ENCODE measurements at places on chromosomes 4 and X. TPM values are rescaled to one million over a fixed set of nuclear protein-coding genes. Genes with fewer than 3 reads are reported as not detected.

DNA sequence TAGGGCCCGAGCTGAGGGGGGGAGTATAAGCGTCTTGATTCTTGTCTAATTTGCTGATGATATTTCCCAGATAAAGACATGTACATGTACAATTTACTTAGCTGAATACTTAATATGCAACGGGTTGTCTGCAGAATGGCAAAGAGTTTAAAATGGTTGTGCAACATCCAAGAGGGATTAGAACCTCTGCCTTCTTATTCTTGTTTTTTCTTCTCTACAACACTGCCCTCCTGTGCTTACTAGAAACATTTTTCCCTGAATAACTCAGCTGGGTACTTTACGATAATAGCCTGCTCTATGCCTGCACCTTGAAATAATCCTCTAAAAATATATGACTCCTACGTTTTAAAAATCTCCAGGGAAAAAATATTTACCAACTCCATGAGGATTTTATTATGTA, 41.8 kb downstream of the INTS12 start:
- no peak for DNase-seq
- H3K4me3 ChIP-seq, result no peak overlapping the region
- H3K4me1 ChIP-seq, result no peaks in the 10 kb centered on the region
- H3K27me3 ChIP-seq, result no peaks in the 10 kb centered on the region
- no peaks in the 10 kb centered on the region for H3K36me3 ChIP-seq

GRCh38 chr4:15336410-15337167, 91.2 kb upstream of the C1QTNF7 start:
- no peaks in the 10 kb centered on the region for H3K4me1 ChIP-seq
- H3K27ac ChIP-seq, result no peak overlapping the region
- H3K36me3 ChIP-seq, result no peaks in the 10 kb centered on the region
- H3K4me3 ChIP-seq, result no peak overlapping the region

- peaks cover 6% of the 10 kb centered on the region for H3K4me1 ChIP-seq
- peaks cover 43% of the 10 kb centered on the region for H3K36me3 ChIP-seq
- no peaks in the 10 kb centered on the region for H3K27me3 ChIP-seq
- no peak for DNase-seq
- H3K27ac ChIP-seq, result no peak overlapping the region
Measured at GRCh38 chr4:173318648-173319211, 15.4 kb downstream of the HMGB2 start.

- no peak overlapping the region for H3K4me3 ChIP-seq
- DNase-seq, result no peak
- no peaks in the 10 kb centered on the region for H3K4me1 ChIP-seq
- no peaks in the 10 kb centered on the region for H3K27me3 ChIP-seq
Measured at GRCh38 chrX:56233682-56234081, 1.5 kb downstream of the KLF8 start.

GRCh38 chr4:40262077-40262528, 65.3 kb downstream of the RHOH start:
- H3K27ac ChIP-seq, result peak overlapping the region; percentile 54
- H3K4me3 ChIP-seq, result no peak overlapping the region
- DNase-seq, result no peak
- H3K4me1 ChIP-seq, result no peaks in the 10 kb centered on the region
- H3K27me3 ChIP-seq, result no peaks in the 10 kb centered on the region

- no peak overlapping the region for H3K27ac ChIP-seq
- no peaks in the 10 kb centered on the region for H3K27me3 ChIP-seq
- DNase-seq, result no peak
- no peak overlapping the region for H3K4me3 ChIP-seq
- no peaks in the 10 kb centered on the region for H3K36me3 ChIP-seq
Measured at GRCh38 chrX:9352694-9353411, 112.0 kb upstream of the TBL1X start.

GRCh38 chr4:153789741-153790499, 1.0 kb upstream of the SFRP2 start:
- H3K36me3 ChIP-seq, result no peaks in the 10 kb centered on the region
- no peak for DNase-seq
- H3K27ac ChIP-seq, result no peak overlapping the region
- no peaks in the 10 kb centered on the region for H3K4me1 ChIP-seq
- H3K4me3 ChIP-seq, result no peak overlapping the region

DNA sequence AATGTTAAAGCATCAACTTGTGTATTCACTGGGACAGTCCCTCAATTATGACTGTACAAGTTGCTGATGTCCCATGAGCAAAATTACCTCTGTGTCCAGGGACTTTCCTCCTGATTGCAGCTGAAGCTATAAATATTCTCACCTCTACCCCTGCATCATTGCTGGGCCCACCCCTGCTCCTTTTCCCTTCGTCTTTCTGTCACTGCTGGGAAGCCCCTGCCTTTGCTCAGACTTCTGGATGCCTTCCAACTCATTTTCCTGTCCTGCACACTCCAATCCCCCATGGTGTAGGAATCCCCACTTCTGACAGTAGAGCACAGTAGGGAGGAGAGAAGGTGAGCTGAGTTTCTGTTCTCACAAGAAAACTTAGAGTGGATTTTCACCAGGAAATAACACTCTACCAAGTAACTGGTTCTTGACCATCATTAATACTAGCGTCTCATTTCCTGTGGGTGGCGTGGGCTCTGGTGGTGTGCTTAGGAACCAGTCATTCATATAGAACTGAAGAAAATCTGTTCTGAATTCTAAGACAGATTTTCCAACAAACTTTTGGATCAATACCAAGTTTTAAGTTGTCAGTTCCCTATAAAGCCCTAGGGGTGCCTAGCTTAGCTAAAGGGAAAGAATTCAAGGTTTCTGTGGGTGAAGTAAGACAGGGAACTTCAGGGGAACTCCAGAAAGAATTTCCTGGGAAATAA, 136.2 kb upstream of the MED14 start:
- no peaks in the 10 kb centered on the region for H3K27me3 ChIP-seq
- H3K4me3 ChIP-seq, result no peak overlapping the region
- H3K36me3 ChIP-seq, result no peaks in the 10 kb centered on the region
- DNase-seq, result no peak

- no peaks in the 10 kb centered on the region for H3K27me3 ChIP-seq
- DNase-seq, result no peak
- H3K27ac ChIP-seq, result no peak overlapping the region
- no peaks in the 10 kb centered on the region for H3K36me3 ChIP-seq
- H3K4me1 ChIP-seq, result no peaks in the 10 kb centered on the region
Measured at GRCh38 chr4:169859366-169860216, 101.8 kb upstream of the HPF1 start.

GRCh38 chr4:98406819-98407218, 145.6 kb downstream of the RAP1GDS1 start:
- no peaks in the 10 kb centered on the region for H3K36me3 ChIP-seq
- H3K27me3 ChIP-seq, result no peaks in the 10 kb centered on the region
- H3K4me3 ChIP-seq, result no peak overlapping the region

DNA sequence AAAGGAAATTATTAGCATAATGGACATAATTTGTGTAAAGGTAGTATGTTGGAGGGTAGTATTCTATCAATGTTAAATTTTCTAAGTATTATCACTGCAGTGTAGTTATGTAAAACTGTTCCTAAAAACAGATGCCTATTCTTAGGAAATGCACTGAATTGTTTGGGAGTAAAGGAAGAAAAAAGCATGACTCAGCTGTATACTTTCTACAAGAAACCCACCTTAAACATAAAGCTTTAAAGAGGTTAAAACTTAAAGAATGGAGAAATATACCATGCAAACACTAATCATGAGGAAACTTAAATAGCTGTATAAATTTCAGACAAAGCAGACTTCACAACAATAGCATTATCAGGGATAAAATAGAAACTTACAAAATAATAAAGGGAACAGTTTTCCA, 292.9 kb downstream of the ANTXR2 start:
- no peak for DNase-seq
- H3K27me3 ChIP-seq, result no peaks in the 10 kb centered on the region
- no peak overlapping the region for H3K27ac ChIP-seq
- no peaks in the 10 kb centered on the region for H3K4me1 ChIP-seq

GRCh38 chrX:41176263-41176662, 91.0 kb downstream of the USP9X start:
- H3K4me1 ChIP-seq, result no peaks in the 10 kb centered on the region
- H3K27ac ChIP-seq, result no peak overlapping the region
- H3K27me3 ChIP-seq, result no peaks in the 10 kb centered on the region
- DNase-seq, result no peak
- H3K4me3 ChIP-seq, result no peak overlapping the region

DNA sequence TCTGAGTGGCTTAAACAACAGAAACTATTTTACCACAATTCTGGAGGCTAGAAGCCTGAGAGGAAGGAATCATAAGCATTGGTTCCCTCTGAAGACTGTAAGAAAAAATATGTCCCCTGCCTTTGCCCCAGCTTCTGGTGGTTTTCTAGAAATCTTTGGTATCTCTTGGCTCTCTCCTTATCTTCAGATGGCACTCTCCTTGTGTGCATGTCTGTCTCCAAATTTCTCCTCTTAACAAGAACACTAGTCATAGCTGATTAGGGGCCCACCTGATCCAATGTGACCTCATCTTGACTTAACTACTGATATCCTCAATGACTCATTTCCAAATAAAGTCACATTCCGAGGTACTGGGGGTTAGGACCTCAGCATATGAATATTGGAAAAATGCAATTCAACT, 635.0 kb upstream of the NR3C2 start:
- H3K4me3 ChIP-seq, result no peak overlapping the region
- H3K36me3 ChIP-seq, result no peaks in the 10 kb centered on the region
- no peak overlapping the region for H3K27ac ChIP-seq

DNA sequence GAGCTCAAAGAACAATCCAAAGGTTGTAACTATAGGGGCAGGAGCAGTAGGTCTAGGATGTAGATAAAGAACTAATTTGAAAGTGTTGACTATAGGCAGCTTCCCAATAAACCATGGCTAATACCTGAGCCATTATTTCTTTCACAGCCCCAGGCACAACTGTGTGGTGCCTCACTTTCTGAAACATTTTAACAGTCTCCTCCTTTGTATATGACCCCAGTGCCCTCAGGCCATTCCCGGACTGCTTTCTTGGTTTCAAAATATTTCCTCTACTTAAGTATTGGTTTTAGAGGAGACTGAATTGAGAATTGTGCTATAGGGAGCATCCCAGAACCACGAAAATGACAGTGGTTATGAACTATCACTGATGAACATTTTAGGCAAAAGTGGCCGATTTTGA, 728.7 kb downstream of the IL1RAPL1 start:
- H3K27ac ChIP-seq, result no peak overlapping the region
- no peak overlapping the region for H3K4me3 ChIP-seq
- no peaks in the 10 kb centered on the region for H3K36me3 ChIP-seq
- no peaks in the 10 kb centered on the region for H3K4me1 ChIP-seq
- H3K27me3 ChIP-seq, result no peaks in the 10 kb centered on the region
- no peak for DNase-seq

The EIF1AX gene
- 67.6 TPM for total RNA-seq

The SPANXC gene
- total RNA-seq, result not detected

The HUWE1 gene
- total RNA-seq, result 231 TPM
